ENCODE measurements at places on chromosomes 1 and 21. TPM values are rescaled to one million over a fixed set of nuclear protein-coding genes. Genes with fewer than 3 reads are reported as not detected.

- DNase-seq = no peak
Measured at GRCh38 chr1:94154989-94155388, 34.0 kb upstream of the ABCA4 start.

- DNase-seq = no peak
Measured at GRCh38 chr1:163056831-163057230, 12.3 kb upstream of the RGS4 start.

GRCh38 chr1:74772945-74773344, 40.0 kb downstream of the TYW3 start:
- DNase-seq = no peak

GRCh38 chr1:177488722-177489121, 318.0 kb downstream of the BRINP2 start:
- no peak for DNase-seq

- DNase-seq = no peak
Measured at GRCh38 chr1:9782116-9782751, 41.5 kb downstream of the CLSTN1 start.

DNA sequence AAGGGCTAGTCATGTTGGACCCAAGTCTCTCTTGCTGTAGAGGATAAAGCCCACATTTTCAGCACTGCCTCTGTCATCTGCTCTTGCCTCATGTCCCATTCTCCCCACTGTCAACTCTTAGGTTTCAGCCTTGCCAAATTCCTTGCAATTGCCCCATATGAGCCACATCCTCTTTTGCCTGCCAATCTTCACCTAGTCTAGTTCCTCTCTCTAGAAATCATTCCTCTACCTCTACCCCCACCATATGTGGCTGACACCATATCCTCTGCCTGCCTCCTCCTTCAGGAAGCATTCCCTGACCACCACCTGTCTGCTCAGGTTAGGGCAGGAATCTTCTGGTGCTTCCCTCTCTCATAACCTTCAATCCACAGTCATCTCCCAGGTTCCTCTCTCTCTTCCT, 38.2 kb downstream of the SLC9A1 start:
- no peak for DNase-seq

GRCh38 chr1:47559944-47560695, 122.3 kb downstream of the FOXD2 start:
- no peak for DNase-seq

- DNase-seq = no peak
Measured at GRCh38 chr1:89466307-89466930, 58.2 kb upstream of the LRRC8B start.

GRCh38 chr21:28344985-28345384, 647.7 kb downstream of the LTN1 start:
- DNase-seq = no peak

The SAMD13 gene
- 8.6 TPM for polyA plus RNA-seq

Data from muscle of arm (tissue), 14 donors.